ENCODE measurements at places on chromosomes 12 and 14. TPM values are rescaled to one million over a fixed set of nuclear protein-coding genes. Genes with fewer than 3 reads are reported as not detected.

IGF1 gene
- not detected for total RNA-seq

STXBP6 gene
- 0.25 TPM for total RNA-seq

ALX1 gene
- total RNA-seq: not detected

KLRC4 gene
- total RNA-seq: 0.16 TPM

METTL25 gene
- total RNA-seq: 3.0 TPM

MYRFL gene
- total RNA-seq: 0.13 TPM

DHRS2 gene
- 0.33 TPM for total RNA-seq

MYF6 gene
- total RNA-seq: 0.13 TPM

NOVA1 gene
- 0.33 TPM for total RNA-seq

ANKS1B gene
- 0.25 TPM for total RNA-seq

CIROP gene
- not detected for total RNA-seq

DBX2 gene
- not detected for total RNA-seq

SCARB1 gene
- 79.2 TPM for total RNA-seq

LRRIQ1 gene
- total RNA-seq: 0.51 TPM

OR6C75 gene
- not detected for total RNA-seq

ZNF385A gene
- 5.9 TPM for total RNA-seq

NRL gene
- 3.5 TPM for total RNA-seq

NANOG gene
- not detected for total RNA-seq

CSRNP2 gene
- total RNA-seq: 19.5 TPM

SPTB gene
- 1.8 TPM for total RNA-seq

ATL1 gene
- 3.4 TPM for total RNA-seq

ADSS1 gene
- total RNA-seq: 3.8 TPM

MYH7 gene
- total RNA-seq: not detected

LRP1-AS gene
- not detected for total RNA-seq

GRIP1 gene
- 2.4 TPM for total RNA-seq

ANKRD33 gene
- total RNA-seq: not detected

LAG3 gene
- total RNA-seq: 0.13 TPM

PMCH gene
- total RNA-seq: not detected

SMCO2 gene
- total RNA-seq: not detected

DDX23 gene
- 33.5 TPM for total RNA-seq

KNTC1 gene
- total RNA-seq: 35.5 TPM

RD3L gene
- not detected for total RNA-seq

TAS2R7 gene
- total RNA-seq: not detected

LRIG3 gene
- total RNA-seq: 60.8 TPM

EGLN3 gene
- 0.25 TPM for total RNA-seq

GLS2 gene
- 2.2 TPM for total RNA-seq

GZMH gene
- not detected for total RNA-seq

LMNTD1 gene
- not detected for total RNA-seq

PRMT5 gene
- total RNA-seq: 58.3 TPM

Data from mesangial cell (primary cell).